ENCODE measurements at places on chromosomes 11 and 22.

DNA sequence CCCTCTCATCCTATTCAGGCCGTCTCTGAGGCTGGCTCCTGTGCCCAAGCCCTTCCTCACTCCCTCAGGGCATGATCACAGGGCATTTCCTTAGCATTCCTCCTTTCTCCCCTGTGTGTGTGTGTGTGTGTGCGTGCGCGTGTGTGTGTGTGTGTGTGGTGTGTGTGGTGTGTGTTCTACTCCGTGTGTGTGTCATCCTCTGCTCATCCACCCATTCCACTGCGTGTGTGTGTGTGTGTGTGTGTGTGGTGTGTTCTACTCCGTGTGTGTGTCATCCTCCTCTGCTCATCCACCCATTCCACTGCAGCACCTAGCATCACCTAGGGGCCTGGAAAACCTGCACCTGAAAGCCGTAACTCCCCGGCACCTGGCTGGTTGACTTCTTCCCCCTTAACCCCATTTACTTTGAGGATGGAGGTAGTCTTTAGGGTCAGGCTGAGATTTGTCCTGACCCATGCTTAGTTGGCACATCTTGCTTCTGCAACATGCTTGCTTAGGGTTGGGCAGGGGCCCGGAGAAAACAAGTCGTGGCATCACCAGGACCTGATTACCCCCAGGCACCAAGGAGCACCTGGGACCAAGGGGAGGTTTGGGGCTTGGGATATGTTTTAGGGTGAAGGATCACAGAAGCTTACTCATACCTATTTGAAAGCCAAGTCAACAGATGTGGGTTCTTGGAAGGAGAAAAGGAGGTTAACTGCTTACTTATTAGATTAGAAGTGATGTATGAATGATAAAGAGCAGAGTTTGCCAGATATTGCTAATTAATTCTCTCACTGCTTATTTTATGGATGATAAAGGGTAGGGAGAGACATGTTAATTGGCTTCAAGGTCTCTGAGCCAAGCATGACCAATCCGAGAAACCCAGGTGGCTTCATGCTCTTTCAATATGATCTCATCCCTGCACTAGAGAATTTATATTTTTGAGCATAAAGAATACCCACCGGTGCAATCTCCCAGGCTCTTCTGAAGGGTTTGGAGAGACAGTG lies 18.9 kb downstream of the TIMP3 start:
- DNase-seq, result no peak

DNA sequence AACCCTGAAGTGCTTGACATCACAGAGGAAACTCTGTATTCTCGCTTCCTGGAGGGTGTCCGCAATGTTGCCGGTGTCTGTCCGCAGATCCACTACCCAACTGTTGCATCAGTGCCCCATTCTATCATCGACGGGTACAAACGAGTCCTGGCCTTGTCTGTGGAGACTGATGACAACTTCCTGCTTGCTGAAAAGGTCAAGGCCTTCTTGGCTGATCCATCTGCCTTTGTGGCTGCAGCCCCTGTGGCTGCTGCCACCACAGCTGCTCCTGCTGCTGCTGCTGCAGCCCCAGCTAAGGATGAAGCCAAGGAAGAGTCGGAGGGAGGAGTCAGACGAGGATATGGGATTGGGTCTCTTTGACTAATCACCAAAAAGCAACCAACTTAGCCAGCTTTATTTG lies 42.9 kb upstream of the DAGLA start:
- DNase-seq, result no peak

GRCh38 chr11:31641477-31642062 lies 132.0 kb downstream of the ELP4 start:
- DNase-seq, result peak; percentile 20

DNA sequence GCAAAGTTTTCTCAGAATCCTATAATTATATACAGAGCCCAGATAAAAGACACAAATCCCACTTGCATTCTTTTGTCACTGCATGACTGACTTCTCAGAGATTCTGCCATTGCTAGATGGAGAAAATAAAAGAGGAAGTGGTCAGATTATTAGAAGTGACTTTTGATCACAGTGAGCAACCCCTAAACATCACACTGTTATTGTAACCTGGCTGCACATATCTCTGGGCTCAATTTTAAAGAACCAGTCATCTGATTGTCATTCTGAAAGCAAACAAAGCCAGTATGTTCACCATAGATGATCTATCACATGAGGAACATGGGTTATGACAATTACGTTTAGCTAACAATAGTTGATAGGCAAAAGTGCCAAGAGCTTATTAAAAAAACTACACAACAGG lies 47.8 kb downstream of the COPB1 start:
- DNase-seq, result no peak

GRCh38 chr22:27801202-27801615 lies 347 bp downstream of the MN1 start:
- no peak for DNase-seq

GRCh38 chr11:26326793-26327400 lies 5.0 kb upstream of the ANO3 start:
- no peak for DNase-seq

- DNase-seq, result no peak
Measured at GRCh38 chr11:13343067-13343466, 65.5 kb downstream of the BMAL1 start.

- no peak for DNase-seq
Measured at GRCh38 chr11:128463371-128463829, 124.0 kb downstream of the ETS1 start.

DNA sequence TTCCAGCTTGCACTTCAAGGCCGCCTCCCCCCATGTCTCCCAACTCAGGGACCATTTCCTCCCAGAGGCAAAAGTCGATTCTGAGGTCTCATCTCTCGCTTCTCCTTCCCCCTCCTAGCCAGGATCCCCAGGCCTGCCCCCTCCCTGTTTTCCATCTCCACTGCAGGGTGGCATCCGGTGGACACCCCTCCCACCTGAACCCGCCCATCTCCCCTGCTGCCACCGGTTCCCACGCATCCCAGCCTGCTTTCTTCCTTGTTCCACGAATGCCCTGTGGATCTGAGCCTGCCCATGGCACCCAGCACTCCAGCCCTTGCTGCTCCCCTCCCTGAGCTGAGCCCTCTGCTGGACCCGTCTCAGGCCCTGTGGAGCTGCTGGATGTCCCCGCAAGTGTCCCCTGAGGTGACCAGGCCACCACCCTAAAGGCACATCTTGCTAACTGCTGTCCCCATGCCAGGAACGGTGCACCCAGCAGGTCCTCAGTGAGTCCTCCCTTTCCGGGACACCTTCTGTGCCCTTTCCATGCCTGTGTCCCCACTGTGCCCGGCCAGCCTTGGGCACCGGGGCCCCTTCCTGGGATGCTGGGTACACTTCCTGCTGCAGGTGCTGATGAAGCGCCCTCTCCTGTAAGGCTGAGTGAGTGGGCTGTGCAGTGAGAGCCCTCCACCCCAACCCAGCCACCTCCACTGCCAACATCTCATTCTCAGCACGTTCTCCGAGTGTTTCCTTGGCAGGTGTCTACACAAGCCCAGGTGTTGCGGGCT lies 936 bp downstream of the IL17REL start:
- no peak for DNase-seq

DNA sequence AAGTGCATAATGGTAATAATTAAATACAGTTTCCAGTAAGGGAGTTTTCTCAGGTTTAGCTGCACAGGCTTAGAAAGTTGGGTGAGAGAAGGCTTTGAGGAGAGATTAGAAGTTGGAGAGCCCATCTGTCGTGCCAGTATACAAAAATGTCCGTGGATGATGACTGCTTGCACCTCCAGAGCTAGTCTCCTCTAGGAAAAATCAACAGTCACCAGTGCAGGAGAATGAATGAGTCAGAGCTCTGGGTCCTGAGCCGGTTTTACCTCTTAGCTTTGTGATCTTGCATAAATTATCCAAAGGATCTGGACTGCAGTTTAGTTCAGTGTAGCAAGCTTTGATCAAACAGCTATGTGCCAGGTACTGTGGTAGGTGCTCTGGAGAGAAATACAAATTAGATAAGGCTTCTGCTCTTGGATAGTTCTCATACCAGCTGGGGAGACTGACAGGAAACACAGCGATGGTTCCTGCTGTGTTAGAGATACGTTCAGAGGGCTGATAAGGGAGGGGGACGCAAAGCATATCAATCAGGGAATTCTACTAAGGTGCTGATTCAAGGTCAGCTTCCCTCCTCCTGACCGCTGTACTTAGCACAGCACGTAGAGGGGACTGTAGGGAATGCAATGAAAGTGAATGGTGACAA lies 125.9 kb downstream of the TEAD1 start:
- DNase-seq, result peak; percentile 18

DNA sequence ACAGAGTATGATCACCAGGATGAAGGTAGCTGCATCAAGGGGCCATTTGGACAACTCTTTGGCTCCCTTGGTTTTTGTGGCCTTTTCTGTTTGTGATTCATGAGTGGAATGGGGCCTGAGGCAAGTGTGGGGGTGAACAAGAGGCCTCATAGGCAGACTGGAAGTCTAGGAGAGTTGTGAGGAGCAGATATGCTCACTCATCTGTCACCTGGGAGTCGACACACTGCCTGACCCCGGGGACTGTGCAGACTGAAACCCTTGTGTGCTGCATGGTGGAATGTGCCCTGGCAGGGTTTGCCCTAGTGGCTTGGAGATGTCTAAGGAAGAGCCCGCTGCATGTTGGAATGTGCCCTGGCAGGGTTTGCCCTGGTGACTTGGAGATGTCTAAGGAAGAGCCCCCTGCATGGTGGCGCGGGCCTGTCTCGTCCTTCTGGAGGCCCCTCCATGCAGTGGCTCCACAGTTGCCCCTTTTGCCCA lies 60.0 kb downstream of the MED15 start:
- DNase-seq, result no peak

- no peak for DNase-seq
Measured at GRCh38 chr11:119359365-119360214, 13.1 kb upstream of the MFRP start.

DNA sequence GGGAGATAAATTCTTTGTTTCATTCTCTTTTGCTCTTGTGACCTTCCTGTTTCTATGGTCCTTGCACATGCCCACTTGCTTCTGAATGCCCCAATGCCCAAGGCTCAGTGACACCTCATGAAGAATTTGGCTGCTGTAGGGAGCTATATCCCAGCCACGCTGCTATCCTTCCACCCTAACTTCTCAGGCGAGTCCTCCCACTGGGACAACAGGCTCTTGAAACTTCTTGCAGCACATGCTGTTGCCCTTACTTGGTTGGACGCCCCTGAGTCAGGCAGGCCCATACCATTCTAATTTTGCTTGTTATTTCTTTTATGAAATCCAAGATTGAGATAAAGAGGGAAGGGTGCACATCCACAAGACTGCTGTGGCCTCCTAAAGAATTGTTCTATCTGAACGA lies 57.6 kb upstream of the BLID start:
- no peak for DNase-seq

GRCh38 chr11:69442807-69443137 lies 38.7 kb upstream of the LINC01488 start:
- DNase-seq, result no peak

GRCh38 chr11:128618603-128619002 lies 31.2 kb upstream of the ETS1 start:
- DNase-seq, result no peak

DNA sequence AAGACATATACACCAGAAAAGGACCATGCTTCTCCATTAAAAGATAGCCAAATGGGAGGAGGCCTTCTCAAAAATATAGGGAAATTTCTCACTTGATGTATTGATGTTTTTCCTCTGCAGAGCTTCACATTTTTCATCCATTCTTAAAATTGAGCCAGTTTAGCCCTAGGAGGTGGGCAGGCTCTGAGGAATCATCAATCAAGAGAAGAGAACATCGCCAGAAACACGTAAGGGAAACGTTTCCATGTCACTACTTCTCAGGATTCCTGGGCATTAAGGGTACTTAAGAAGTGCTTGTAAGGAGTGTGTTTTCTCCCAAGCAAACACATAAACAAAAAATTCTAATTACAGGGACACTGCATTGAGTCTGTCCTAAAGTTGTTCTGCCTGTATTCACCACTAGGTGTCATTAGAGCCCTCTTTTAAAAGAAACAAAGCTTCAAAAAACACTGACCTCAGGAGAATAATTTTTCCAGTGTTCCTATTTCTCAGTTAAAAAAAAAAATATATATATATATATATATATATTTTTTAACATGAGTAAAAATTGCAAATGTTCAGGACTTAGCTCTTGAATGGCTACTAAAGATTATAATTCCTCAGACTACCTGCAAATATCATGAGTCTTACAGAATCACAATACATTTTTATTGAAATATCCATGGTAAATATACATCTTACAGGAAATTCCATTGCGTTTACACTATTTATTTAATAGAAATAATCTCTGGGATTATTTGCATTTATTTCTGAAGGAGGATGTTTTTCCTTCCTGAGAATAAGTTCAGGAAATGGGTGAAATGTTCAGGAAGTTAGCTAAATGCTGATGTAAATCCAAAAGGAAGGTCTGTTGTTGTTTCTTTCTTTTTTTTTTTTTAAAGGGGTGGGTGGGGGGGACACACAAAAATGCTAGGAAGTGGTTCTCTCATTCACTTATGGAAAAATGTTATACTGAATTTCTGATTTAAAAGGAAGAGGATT lies 16.0 kb downstream of the FZD4 start:
- peak; percentile 24 for DNase-seq

- DNase-seq, result no peak
Measured at GRCh38 chr11:12470236-12470635, 92.9 kb downstream of the PARVA start.

- no peak for DNase-seq
Measured at GRCh38 chr22:31952472-31952871, 8.1 kb downstream of the YWHAH start.

- no peak for DNase-seq
Measured at GRCh38 chr22:21815958-21816357, 51.5 kb downstream of the MAPK1 start.

DNA sequence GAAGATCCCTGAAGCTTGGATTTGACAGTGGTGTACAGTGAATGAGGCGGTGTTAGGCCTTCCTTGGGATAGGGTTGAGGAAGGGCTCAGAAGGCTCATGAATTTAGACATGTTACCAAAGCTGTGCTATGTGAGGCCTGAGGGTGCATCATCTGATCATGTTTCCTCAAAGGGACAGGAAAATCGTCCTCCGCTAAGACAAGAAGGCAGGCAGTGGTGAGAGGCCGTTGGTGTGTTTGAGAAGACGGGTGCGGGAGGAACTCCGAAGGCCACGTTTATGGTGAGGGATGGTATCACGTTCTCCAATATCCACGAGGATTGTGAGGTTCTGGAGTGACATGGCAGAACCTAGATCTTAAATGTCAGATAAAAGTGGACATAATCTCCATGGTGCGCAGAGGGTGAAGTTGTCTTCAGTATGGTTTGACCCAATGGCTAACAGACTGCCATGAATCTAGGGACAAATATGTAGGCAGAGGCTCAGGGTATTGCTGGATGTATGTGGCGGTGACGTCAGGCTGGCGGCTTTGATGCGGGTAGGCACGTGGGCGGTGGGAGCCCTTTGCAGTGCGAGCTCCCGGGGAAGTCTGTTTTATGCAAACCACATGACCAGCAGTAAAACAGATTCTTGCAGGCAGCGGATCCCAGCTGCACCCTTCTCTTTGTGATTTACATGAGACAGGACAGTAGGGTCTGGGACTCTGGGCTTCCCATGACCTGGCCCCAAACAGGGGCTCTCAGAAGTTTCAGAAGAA lies 242.3 kb upstream of the B3GAT1 start:
- no peak for DNase-seq

DNA sequence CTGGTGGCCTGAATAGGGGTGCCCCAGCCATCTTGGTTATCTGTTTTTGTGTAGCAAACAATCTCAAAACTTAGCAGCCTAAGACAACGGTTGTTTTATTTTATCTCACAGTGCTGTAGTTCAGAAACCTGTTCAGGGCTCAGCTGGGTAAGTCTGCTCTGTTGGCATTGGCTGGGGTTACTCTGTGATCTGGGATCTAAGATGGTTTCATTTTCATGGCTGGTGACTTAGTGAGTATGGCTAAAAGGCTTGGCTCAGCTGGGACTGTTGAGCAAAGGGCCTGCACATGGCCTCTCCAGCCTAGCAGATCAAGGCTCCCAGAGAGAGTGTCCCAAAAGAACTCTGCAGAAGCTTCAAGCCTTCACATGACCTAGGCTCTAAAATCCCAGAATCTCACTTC lies 60.8 kb upstream of the POU2AF1 start:
- DNase-seq, result no peak

All from SW 1271 (cell line).